ENCODE measurements at places on chromosomes 3 and 15. TPM values are rescaled to one million over a fixed set of nuclear protein-coding genes. Genes with fewer than 3 reads are reported as not detected.

The TEX9 gene
- total RNA-seq = 3.3 TPM

The RASL12 gene
- total RNA-seq = not detected

The SOX14 gene
- not detected for total RNA-seq

The GHSR gene
- total RNA-seq = not detected

GRCh38 chr3:49124991-49125670 lies 4.5 kb upstream of the USP19 start:
- no peak for DNase-seq

DNA sequence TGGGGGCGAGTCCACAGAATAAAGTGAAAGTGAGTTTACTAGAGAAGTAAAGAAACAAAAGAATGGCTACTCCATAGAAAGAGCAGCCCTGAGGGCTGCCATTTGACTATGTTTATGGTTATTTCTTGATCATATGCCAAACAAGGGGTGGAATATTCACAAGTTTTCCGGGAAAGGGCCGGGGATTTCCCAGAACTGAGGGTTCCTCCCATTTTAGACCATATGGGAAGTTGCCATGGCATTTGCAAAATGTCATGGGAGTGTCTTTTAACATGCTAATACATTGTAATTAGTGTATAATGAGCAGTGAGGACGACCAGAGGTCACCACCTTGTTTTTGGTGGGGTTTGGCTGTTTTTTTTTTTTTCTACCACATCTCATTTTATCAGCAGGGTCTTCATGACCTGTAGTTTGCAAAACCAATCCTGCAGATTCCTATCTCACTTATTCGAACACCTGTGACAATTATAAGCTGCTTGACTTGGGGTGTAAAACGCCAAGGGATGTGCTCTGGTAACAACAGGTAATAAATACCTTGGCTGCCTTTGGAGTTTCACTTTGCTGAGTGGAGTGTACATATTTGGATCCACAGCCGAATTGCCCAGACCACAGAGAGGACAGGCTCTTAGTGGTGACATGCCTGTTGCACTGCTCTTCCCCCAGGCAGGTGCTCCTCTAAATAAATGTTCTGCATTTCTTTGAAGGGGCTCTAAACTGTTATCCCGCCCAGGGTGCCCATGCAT lies 43.6 kb downstream of the C2CD4B start:
- no peak for DNase-seq

- DNase-seq = no peak
Measured at GRCh38 chr3:60216462-60217075, 1034.7 kb downstream of the FHIT start.

- DNase-seq = no peak
Measured at GRCh38 chr3:7543294-7543880, 682.5 kb downstream of the GRM7 start.
